ENCODE measurements at places on chromosomes 6 and 20.

- DNase-seq = no peak
These were observed 135.9 kb downstream of the OLIG3 start for GRCh38 chr6:137358273-137358672.

- no peak for DNase-seq
These were observed 13.8 kb upstream of the GJE1 start for GRCh38 chr6:142118925-142119324.

DNA sequence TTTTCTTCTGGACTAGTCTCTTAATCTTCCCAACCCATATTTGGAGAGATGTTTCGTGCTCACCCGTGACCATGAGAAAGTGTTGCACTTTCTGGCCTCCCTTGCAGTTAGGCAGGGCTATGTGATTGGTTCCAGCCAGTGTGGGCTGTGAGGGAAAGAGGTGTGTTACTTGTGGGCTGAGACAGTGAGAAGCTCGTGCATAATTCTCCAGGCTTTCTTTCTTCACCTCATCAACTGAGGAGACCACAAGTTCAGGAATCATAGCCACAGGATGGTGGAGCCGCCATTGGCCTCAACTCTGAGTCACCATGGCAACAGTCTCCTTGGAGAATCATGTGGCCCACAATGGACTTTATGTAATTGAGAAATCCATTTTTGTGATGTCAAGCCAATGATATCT is 57.5 kb upstream of the FUCA2 start:
- no peak for DNase-seq

DNA sequence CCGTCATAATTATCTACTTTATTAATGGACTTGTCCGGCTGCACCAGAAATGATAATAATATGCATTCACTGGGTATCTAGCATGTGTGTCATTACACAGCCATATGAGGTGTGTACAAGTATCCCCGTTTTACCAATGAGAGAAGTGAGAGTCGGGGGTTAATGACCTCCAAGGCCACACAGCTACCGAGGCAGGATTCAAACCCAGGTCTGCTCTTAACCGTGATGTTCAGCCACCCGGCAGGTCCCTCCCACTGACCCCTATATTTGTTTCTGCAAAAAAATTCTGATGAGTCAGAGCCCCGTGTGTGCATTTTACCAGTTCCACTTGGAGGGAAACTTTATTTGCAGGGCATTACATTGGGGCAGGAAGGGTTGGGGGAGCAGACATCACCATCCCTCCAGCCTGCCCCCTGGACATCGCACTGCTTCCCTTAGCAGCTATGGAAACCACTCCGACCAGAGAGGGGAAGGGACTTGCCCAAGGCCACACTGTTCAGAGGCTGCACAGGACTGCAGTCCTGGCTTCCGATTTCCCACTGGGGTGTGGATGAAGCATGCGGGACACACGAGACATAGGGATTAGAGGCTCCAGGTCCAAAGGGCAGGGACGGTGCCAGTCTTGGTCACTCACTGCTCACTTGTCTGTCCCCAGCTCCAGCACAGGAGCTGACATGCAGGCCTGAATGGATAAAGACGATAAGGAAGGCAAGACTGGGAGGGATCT is 10.1 kb upstream of the SRC start:
- DNase-seq = no peak

DNA sequence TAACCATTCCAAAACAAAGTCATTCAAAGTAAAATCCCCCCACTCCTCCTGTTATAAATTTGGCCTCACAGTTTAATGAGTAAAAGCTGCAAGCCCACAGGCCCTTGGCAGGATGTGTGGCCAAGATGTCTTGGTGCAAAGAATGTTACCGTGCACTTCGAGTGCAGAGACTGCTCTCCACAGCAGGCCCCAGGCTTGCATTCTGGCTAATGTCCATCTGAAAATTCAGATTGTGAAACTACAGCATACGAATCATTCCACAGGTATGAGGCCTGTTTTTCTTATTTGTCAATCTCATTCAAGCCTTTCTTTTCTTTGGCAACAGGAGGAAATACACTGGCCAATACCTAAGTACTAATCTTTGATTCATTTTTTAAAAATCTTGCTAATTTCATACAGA is 7.1 kb downstream of the RPS6KA2 start:
- DNase-seq = no peak

- DNase-seq = no peak
These were observed 24.2 kb upstream of the ENPP4 start for GRCh38 chr6:46105568-46105967.

All from activated CD8-positive, alpha-beta T cell treated with anti-CD3 and anti-CD28 coated beads for 36 hours (primary cell).